ENCODE measurements at places on chromosomes 1 and 21.

DNA sequence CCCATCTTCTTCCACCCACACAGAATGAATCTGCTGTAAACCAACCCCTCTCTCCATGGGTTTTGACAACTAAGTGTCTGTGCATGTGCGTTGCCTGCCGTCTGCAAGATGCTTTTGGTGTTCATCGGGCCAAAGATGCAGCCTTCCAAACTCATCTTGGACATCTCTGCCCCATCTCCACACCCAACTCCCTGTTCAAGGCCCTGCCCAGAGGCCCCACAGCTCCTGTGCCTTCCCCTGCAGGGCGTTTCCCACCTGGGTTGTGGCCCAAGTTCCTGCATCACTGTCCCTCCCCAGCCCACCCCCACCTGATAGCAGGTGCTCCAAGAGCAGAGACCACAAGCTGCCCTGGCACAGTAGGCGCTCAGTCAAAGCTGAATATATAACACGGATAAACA lies 103.2 kb downstream of the BCAR3 start:
- DNase-seq = no peak

- DNase-seq = no peak
Observed at GRCh38 chr1:48069662-48070395, 72.6 kb upstream of the TRABD2B start.

- no peak for DNase-seq
Observed at GRCh38 chr1:54461731-54462596, 55.8 kb upstream of the SSBP3 start.

DNA sequence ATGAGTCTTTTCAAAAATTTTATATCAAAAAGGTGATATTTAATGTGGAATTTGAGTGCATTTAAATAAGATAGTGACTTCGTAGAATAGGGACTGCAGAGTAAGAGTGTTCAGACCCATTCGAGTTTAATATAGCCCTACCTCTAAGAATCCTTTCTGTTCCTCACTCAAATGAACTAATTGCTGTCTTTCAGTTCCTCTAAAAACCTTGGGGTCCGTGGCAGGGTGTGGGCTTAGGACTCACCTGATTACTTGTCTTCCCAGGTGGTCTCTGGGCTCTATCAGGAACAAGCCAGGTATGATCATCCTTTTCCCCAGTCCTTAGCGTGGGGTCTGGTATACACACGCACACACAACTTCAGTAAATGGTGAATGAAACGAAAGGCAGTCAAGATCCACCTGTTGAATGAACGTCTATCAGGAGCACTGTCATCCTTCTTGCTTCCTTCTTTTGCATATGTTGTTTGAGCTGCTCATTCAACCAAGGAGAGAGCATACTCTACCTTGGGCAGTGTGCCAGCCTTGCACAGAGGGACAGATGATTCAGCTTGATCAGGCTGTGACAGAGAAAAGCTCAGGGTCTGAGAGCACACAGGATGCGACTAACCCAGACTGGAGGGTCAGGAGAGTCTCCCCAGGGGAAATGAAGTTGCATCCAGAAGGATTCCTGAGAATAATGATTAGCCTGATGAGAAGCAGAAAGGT lies 1.2 kb upstream of the RNF11 start:
- no peak for DNase-seq

DNA sequence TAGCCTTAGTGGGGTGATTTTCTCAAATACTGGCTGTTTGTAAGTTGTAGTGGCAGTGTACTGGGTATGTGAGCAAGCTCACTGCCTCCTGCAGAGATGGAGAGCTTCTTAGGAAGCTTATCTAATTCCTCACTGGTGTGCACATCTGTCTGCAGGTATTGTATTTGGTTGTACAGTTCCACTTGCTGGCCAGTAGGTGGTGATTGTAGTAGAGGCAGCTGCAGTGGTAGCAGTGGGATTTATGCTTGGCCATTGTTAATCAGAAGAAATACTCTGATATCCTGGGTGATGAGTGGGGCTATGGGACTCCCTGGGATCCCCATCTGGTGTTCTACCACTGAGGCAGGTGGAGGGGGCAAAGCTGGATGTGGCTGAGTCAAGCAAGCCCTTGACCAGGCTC lies 276.1 kb upstream of the SPAG17 start:
- DNase-seq = no peak

DNA sequence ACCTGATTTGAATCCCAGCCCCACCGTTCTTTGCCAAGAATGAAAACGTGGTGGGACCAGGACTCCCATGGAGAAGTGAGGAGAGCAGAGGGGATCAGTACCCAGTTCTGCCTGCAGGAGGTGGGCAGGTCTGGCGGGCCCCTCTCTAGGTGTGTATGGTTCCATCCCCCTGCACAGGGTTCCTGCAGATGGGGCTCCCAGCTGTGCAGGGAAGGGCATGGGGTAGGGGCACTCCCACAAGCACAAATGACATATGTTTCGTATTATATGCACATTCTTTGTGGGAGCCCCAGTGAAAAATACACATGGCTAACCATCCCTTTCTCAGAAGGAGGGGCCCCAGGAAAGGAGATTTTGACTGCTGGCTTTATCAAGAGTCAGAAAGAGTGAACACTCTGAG lies 144.6 kb downstream of the PLPP3 start:
- DNase-seq = no peak

- no peak for DNase-seq
Observed at GRCh38 chr1:59598120-59598440, 216.7 kb upstream of the HOOK1 start.

DNA sequence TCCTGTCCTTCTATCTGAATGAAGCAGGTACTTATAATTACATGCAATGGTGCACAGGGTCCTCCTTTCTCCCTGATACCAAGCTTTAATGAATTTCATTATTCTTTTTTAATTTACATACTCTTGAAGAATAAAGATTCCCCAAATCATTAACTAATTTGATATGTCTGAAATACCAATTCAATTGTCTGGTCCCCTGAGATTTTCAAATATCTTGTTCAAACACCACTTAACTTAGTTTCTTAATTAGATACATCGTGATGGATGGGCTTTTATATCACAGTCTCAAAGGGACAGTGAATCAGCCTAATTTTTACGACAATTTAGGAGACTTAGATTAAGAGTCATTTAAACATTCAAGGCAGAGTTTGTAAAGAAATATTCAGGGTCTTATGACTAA lies 1054.6 kb downstream of the PLA2G4A start:
- DNase-seq = no peak

DNA sequence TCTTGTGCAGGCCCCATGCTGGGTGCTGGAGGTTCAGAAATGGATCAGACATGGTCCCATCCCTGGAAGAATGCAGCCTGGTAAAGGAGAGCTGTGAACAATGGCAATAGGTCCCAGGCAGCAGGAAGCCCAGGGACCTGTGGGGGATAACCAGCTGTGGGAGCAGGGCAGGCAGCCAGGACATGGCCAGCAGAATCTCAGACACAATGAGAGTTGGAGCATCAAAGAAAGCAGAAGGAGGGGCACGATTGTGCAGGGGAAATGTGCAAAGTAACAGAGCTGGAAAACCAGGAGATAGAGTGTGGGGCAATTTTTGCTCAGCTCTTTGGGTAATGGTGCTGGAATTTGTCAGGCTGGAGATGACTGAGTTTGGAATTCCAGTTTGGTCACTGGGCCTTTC lies 44.3 kb downstream of the C8B start:
- no peak for DNase-seq

- DNase-seq = no peak
Observed at GRCh38 chr1:111406321-111406768, 21.2 kb downstream of the OVGP1 start.

DNA sequence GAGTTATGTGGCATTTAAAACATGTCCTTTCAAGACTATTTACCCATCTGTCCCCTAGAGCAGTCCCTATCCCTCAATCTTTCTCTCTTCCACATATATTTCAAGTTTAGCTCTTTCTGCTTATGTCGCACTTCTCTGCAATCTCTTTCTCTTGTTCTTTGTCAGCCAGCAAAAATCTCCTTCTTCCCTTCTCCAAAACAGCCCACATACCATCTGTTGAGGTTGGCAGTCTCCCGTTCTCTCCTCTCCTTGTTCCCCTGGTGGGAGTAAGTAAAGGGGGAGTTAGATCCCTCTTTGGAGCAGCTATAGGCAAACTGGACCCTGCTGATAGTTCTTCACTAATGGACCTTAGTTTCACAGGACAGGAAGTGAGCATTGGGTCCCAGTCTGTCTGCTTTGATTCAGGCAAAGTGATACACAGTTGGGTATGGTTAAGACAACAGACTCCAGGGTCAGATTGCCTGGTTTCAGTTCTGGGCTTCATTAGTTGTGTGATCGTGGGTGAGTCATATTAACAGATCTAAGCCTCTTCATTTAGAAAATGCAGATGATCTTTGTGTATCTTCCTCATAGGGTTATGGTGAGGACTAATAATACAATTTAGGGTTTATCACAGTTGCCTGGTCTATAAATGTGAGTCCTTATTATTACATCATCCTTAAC lies 19.7 kb downstream of the BRINP2 start:
- no peak for DNase-seq

DNA sequence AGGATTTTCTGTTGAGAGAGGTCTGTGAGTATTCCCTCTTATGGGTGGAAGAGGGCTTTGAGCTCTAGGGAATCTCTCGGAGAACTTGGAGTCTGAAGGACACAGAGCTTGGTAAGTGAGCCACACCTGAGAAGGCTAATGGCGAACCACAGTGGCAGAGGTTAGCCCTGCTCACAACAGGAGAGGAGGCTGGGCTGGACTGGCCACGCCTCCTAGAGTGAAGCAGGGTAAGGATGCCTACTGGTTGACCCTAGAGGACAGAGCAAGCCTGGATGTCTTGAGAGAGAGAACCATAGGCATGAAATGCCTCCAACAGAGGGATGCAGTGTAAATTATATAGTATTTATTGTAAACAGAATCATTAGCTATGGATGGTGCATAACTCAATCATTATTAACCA lies 232.6 kb downstream of the PCP4 start:
- no peak for DNase-seq

DNA sequence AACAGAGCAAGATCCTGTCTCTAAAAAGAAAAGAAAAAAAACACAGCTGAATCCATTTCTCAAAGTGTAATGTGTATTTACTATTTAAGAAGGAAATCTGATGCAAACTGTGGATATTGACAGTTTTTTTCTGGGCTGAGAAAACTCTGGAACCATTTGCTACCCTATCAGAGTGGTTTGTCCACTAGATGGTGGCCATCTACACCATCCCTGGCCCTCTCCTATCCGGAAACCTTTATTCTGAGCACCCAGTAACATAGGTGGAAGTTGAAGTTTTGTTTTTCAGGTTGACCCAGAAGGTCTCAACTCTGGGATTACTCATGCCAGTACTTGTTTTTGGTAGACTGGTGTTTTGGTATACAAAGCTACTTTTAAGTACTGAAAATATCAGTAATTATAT lies 20.2 kb downstream of the ECHDC2 start:
- no peak for DNase-seq

Data from GM04504 (cell line).